ENCODE measurements at places on chromosomes 13 and 19. TPM values are rescaled to one million over a fixed set of nuclear protein-coding genes. Genes with fewer than 3 reads are reported as not detected.

DNA sequence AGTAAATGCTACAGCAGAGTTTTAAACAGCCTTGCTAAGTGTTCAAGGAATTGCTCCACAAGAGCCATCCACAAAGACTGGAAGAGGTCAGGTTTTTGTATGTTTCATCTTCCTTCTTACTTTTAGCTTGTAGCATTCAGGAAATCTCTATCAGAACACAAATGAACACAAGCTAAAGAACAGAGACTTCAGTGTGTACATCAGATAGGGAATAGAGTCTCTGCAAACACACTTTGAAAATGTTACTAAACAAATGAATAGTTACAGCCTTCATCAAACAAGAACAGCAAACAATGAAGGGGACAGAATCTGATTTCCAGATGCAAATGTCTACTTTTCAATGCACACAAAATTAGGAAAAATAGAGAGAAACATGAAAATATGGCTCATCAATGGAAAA is 7.7 kb downstream of the ZNF563 start:
- no peak for DNase-seq
- H3K4me3 ChIP-seq: no peak overlapping the region
- H3K27me3 ChIP-seq: no peaks in the 10 kb centered on the region
- no peaks in the 10 kb centered on the region for H3K4me1 ChIP-seq

- no peak for DNase-seq
- no peaks in the 10 kb centered on the region for H3K4me1 ChIP-seq
- H3K36me3 ChIP-seq: no peaks in the 10 kb centered on the region
- no peaks in the 10 kb centered on the region for H3K27me3 ChIP-seq
- no peak overlapping the region for H3K4me3 ChIP-seq
Observed at GRCh38 chr13:98054301-98054700, 88.6 kb upstream of the FARP1 start.

GRCh38 chr13:59391696-59392095 is 772.0 kb downstream of the DIAPH3 start:
- no peaks in the 10 kb centered on the region for H3K36me3 ChIP-seq
- H3K27me3 ChIP-seq: no peaks in the 10 kb centered on the region
- no peak overlapping the region for H3K27ac ChIP-seq
- no peak overlapping the region for H3K4me3 ChIP-seq

DNA sequence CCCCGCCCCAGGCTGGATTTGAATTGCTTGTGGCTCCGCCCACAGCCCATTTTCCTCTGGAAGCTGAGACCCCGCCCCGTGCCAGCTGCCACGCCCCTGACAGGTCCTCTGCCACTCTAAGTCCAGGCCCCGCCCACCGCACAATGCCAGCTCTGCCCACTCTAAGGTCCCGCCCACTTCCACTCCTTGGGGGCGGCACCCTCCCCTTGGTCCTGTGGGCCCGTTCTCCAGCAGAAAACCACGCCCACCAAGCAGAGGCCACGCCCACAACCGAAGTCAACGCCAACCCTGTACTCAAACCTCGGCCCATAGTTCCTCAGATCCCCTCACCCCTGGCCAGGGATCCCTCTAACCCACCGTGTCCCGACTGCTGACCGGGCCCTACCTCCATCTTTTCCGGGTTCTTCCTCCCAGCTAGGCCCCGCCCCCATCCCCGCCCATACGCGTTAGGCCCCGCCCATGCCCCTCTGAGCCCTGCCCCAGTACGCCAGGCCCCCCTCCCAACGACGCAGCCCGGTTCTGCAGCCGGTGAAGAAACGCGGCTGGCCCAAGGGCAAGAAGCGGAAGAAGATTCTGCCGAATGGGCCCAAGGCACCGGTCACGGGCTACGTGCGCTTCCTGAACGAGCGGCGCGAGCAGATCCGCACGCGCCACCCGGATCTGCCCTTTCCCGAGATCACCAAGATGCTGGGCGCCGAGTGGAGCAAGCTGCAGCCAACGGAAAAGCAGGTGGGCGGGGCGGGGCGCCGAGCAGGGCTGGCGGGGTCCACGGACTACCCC is 1.3 kb downstream of the HMG20B start:
- H3K4me3 ChIP-seq: peak overlapping the region; percentile 32
- H3K27me3 ChIP-seq: no peaks in the 10 kb centered on the region
- peak; percentile 93 for DNase-seq
- peaks cover 9% of the 10 kb centered on the region for H3K4me1 ChIP-seq
- no peaks in the 10 kb centered on the region for H3K36me3 ChIP-seq
- H3K27ac ChIP-seq: no peak overlapping the region

The AMH gene
- 3.9 TPM for total RNA-seq

GRCh38 chr19:18672044-18672451 is 11.4 kb upstream of the CRTC1 start:
- no peak for DNase-seq
- peaks cover 29% of the 10 kb centered on the region for H3K4me1 ChIP-seq
- H3K4me3 ChIP-seq: no peak overlapping the region

The KIR2DL4 gene
- total RNA-seq: not detected

The RYR1 gene
- 0.07 TPM for total RNA-seq

- H3K27ac ChIP-seq: peak overlapping the region; percentile 34
- H3K36me3 ChIP-seq: no peaks in the 10 kb centered on the region
- H3K4me3 ChIP-seq: peak overlapping the region; percentile 78
- peaks cover 4% of the 10 kb centered on the region for H3K4me1 ChIP-seq
Observed at GRCh38 chr19:16325161-16325527, 518 bp downstream of the KLF2 start.

DNA sequence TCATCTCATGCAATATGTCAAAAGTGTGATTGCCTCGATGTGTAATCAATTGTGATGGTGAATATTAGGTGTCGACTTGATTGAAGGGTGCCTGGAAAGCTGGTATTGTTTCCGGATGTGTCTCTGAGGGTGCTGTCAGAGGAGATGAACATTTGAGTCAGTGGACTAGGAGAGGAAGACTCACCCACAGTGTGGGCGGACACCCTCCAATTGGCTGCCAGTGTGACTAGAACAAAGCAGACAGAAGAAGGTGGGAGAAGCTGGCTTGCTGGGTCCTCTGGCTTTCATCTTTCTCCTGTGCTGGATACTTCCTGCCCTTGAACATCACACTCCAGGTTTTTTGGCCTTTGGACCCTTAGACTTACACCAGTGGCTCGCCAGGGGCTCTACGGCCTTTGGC is 15.5 kb upstream of the CABP5 start:
- no peaks in the 10 kb centered on the region for H3K27me3 ChIP-seq
- no peak overlapping the region for H3K4me3 ChIP-seq
- no peaks in the 10 kb centered on the region for H3K4me1 ChIP-seq
- no peak overlapping the region for H3K27ac ChIP-seq
- no peaks in the 10 kb centered on the region for H3K36me3 ChIP-seq

The COQ8B gene
- total RNA-seq: 49.2 TPM

Data from hepatocyte (in vitro differentiated cells).